ENCODE measurements at places on chromosomes 11 and 22.

DNA sequence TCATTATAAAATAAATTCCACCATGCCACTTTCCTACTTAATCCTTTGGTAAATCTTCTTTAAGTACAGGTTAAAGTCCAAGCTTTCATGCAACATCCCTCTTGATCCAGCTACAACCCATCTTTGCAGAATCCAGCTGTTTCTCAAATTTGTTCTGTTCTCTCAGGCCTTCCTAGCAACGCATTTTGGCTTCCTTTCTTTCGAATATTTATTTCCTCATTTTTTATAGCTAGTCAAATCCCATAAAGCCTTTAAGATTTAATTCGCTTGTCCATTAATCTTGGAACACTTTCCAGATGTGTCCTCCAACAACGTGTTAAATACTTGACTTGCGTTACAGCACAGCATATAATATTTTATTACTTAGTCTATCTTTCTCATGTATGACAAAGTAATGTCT, 600.1 kb upstream of the CHORDC1 start:
- no peak for DNase-seq

DNA sequence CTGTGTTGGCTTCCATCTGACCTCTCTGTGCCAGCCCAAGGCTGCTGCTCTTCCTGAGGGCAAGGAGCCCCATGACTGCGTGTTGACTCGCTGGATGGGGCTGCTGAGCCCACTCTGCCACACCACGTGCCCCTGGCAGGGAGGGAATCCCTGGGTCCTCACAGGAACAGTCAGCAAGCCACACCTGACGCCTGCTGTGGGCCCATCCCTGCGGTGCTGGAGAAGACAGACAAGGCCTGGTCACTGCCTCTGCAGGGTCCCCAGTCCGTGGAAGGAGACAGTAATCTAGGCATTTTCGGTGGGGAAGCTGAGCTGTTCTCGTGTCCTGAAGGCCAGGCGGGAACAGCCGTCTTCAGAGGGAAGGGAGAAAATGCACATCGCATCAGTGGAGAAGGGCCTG, 10.6 kb upstream of the PPP6R3 start:
- no peak for DNase-seq

GRCh38 chr11:70647188-70648166, 249.1 kb downstream of the CTTN start:
- DNase-seq = no peak

GRCh38 chr22:46070215-46070802, 80.0 kb upstream of the PPARA start:
- no peak for DNase-seq

- no peak for DNase-seq
These were observed 51.0 kb downstream of the TEAD1 start for GRCh38 chr11:12725055-12725862.

DNA sequence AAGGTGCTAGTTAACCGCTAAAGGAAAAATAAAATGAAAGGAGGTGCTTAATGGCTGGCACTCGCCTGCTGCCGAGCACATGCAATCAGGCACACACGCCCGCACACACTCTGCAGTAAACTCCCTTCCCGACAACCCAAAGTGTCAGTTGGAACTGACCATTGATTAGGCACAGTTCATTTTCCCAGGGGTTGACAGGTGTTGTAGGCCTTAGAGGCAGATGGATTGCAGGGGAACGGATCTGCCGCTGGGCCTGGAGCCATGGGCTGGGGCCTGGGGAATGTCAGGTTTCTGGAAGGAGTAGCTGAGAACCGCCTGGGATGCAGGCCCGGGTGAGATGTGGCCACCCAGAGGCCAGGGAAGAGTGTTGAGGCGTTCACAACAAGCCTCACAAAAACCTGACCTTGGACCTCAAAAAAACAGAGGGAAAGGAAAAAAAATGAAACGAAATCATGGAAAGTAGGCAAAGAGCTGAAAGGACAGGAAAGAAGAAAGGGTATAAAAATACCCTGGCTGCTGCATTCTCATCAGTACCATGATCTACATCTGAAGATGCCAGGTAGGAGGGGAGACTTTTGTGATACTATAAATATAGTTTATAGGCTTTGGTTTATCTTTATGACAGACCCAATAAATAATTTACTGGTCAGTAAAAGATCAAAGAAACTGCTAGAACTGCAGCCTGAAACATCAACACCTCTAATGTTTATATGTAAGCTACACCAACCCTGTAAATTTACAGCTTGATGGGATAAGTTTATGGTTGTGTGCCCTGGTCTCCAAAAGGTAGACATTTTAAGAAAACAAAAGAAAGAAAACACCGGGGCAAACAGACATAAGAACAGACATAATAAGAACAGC, 313.4 kb downstream of the BUD13 start:
- DNase-seq = no peak

GRCh38 chr11:102878595-102878994, 3.8 kb upstream of the MMP12 start:
- no peak for DNase-seq

GRCh38 chr11:119106564-119107537, at the start of gene C2CD2L:
TSS of gene C2CD2L (plus strand) at chr11:119107344. CDS start at chr11:119107742, 398 bp downstream.
- DNase-seq = peak; percentile 91

DNA sequence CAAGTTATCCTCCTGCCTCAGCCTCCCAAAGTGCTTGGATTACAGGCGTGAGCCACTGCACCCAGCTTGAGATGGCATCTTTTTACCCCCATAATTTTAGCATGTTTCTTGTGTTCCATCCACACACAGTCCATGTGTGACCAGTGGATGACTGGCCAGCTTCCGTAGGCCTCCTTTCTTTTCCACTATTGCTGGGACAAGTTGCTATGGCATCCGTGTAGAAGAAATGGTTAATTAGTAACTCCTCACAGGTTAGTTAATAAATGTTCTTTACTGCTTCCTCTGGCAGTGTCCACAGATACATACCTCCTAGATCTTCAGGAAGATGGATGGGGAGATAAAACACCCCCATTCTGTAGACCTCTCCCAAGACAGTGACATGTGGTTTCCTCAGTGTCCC, 154.3 kb upstream of the RASSF10 start:
- DNase-seq = no peak

DNA sequence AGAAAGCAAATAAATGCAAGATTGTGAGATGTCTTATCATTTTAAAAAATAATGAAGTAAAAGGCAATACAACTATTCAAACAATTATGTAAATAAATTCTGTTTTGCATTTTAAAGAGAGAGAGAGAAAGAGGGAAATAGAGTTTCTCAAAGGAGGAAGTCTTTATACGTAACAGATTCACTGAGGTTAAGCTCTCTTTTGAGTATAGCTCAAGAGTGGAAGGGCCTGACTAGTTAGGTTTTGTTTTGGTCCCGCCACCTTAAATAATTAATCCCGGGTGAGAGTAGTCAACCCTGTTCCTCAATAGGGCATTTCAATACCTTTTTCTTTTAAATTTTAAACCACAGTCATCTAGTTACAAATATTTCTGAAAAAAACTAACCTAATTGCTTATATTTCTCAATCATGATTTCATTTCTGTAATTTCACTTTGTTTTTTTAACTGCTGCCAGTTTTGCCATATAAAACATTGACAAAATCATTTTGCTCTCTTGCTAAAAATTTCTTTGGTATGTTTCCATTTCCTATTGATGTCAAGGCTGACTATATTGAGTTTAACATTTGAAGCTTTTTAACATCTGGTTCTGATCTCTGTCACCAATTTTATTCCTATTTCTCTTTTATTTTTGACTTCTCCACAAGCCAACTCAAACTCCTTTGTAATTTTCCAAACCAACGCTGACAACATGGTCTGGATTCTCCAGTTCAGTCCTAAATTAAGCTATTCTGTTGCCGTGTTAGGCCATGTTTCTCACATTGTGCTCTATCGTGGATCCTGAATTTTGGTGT, 10.3 kb downstream of the OR10D3 start:
- DNase-seq = no peak

- DNase-seq = no peak
These were observed 140.8 kb downstream of the CCDC81 start for GRCh38 chr11:86515297-86516094.

DNA sequence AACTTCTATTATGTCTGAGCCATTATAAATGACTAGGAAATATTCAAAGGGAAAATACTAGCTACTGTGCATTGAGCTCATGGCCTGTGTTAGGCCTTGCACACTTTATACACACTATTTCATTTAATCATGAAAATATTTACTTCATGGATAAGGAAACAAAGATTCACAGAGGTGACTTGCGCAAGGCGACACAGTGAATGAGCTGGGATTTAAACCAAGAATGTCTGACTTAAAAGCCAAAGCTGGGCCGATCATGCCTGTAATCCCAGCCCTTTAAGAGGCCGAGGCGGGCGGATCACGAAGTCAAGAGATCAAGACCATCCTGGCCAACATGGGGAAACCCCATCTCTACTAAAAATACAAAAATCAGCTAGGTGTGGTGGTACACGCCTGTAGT, 231.5 kb downstream of the MIAT start:
- no peak for DNase-seq

- no peak for DNase-seq
These were observed 120.9 kb downstream of the MED15 start for GRCh38 chr22:20628081-20628939.

- no peak for DNase-seq
These were observed 68.6 kb downstream of the KCNQ1 start for GRCh38 chr11:2513441-2513840.

DNA sequence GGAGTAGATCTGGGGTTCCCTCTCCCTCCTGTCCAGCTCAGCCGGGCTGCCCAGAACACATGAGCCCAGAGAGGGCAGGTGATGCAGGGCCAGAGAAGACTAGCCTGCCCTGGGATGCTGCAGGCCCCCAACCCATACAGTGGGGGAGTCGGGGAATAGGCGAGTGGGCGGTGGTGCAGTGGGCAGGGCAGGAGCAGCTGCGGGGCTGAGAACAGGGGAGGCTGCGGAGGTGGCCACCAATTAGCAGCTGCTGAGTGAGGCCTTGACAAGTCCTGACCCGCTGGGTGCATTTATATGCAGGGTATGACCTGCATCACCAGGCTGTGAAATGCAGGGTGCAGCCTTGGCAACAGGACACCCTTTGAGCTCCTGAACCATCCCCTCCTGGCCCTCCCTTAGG, 43.1 kb downstream of the NFAM1 start:
- no peak for DNase-seq

DNA sequence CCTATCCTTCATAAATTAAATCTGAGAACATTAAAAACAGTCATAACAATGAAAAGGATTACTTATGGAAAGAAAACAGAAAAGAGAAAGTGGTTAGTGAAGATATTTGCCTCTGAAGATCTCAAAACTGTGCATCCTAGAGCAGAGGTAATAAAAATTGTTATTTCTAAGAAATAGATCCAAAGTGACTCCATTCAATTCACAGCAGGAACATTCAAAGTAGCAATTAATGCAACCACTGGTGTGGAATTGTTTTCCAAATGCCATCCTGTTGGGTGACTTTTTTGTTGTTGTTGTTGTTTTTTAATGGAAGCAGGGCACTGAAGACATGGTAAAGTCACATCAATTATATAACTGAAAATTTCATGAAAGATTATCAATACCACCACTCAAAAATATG, 1139.5 kb upstream of the CCDC90B start:
- DNase-seq = no peak

GRCh38 chr11:86209806-86210657, 34.5 kb upstream of the EED start:
- DNase-seq = no peak

- DNase-seq = no peak
These were observed 156.4 kb downstream of the TTC17 start for GRCh38 chr11:43515090-43515489.

DNA sequence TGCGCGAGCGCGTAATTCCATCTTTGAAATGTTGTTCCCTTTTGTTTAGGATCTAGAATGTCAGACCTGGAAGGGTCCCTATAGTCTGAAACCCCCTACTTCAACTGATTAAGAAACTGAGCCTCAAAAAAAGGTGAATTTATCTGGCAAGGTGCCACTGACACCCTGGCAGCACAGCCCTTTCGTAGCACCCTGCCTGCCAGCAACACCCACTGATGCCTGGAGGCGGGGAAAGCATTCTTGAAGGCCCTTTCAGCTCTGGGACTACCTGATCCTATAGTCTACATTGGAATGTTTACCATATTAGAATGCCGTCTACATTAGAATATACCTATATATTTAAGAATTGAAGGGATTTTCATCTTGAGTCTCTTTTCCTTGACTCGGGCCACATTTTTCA, 542.3 kb downstream of the BUD13 start:
- DNase-seq = no peak

DNA sequence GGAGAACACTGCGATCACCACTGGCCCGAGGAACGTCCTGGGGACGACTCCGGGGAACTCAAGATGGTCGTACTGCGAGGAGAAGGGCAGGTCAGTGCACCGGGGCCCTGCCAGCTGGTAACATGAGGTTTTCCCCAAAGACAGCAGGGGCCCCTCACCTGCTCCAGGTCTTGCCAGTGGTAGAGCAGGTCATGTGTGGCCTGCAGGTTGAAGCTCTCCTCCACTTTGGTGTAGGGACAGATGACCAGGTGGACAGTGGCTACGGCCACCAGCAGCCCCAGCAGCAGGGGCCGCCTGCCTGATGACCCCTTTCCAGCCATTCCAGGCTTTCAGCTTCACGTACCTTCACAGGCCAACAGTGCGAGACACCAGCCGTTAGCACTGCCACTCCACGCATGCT, 4.8 kb downstream of the ALG12 start:
- DNase-seq = no peak

DNA sequence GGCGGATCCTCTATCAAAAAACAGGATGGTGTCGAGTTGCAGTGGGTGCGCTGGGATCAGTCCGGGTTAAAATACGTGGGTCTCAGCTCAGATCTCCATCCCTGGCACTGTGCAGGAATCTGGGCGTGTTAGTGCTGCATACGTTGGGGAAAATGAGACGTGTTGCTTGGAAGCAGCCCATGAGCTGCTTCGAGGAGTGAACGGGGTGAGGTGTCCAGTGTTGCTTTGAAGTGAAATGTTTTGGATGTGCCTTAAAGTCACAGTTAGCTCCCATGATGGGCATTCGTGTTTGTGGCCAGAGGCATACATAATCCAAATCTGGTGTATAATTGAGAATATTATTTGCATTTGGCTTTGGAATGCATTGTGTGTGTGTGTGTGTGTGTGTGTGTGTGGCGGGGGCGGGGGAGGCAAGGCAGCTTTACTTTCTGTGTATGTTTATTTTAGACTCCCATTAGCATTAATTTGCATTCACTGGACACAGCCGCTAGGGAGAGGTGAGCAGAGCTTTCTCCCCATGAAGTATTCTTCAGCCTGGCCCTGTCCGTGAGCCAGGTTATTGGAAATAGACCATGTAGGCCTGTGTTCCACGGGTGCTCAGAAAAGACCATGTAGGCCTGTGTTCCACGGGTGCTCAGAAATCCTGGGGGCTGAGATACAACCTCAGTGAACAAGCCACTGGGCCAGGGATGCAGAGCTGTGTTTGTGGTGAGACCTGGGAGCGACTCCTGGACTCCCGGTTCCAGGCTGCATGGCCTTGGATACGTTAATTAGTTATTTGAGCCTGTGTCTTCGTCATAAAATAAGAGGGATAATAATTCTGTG, 134.6 kb downstream of the ST3GAL4 start:
- DNase-seq = no peak

GRCh38 chr11:18650859-18651557, 16.9 kb upstream of the SPTY2D1 start:
- no peak for DNase-seq

- DNase-seq = no peak
These were observed 59.0 kb downstream of the CEP57 start for GRCh38 chr11:95849087-95849825.

- DNase-seq = no peak
These were observed 496.4 kb downstream of the NTM start for GRCh38 chr11:131866535-131867400.
